Skeletal muscle cell (primary cell): ENCODE measurements at places on chromosomes 5 and 9.

DNA sequence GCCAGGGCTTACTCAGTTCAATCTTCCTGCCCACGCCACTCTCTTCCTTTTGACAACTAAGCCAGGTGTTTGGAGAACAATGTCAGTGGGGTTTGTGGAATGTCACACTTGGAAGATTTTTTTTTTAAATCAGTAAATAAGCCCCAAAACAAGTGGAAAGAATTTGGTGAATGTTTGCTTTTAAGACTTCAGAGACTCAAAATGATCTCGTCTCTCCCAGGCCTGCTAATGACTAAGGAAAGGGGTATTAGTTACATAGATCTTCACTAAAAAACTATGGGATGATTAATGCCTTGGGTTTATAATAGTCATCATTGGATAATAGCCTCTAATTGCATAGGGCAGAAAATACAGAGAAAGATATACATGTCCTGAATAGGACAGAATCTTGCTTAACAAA lies 166.4 kb downstream of the DMRT2 start:
- DNase-seq = no peak

GRCh38 chr5:181217111-181217802 lies 5.8 kb upstream of the TRIM41 start:
- DNase-seq = no peak

- no peak for DNase-seq
These were observed 249.3 kb downstream of the NNT start for GRCh38 chr5:43852279-43852678.

GRCh38 chr5:54455413-54456157 lies at the start of gene HSPB3:
Gene HSPB3 (plus strand): TSS chr5:54455699. CDS start chr5:54455790, 91 bp downstream.
- DNase-seq = peak; percentile 69

- DNase-seq = no peak
These were observed 14.4 kb downstream of the SLC25A51 start for GRCh38 chr9:37889536-37889935.

GRCh38 chr9:131734165-131734610 lies 5.7 kb downstream of the RAPGEF1 start:
- DNase-seq = no peak

DNA sequence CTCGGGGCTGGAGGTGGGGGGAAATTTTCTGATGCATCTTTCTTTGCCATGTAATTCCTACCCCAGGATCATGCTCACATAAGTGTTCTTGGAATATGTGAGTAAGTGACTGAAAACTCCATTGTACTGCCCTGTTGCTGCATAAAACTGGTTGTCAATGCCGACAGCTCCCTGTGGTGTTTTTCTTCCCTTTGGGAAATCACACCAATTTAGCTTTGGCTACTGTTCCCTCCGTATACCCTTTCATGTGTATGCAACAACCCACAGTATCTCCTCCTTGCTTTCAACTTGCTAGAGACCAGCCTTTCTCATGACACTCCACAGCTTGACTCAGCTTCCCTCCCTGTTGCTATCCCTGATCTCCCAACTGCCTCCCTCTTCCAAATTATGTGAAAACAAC lies 240.6 kb downstream of the TRIM32 start:
- DNase-seq = no peak

GRCh38 chr9:68981789-68982188 lies 32.1 kb downstream of the PRKACG start:
- DNase-seq = no peak

DNA sequence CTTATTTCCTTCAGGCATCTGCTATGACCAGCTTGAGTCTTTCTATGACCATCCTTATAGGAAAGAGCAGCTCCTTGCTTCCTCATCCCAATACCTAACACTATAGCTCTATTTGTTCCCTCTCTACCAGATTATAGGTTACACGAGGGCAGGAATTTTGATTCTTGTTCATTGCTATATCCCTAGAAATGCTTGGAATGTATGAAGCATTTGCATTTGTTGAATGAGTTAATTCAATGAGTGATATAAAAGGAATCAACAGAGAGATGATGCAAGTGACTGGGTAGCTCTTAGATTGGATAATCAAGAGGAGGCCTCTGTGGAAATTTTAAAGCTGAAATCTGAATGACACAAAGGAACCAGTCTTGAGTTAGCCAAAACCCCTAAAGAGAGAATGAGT lies 13.9 kb downstream of the ZCCHC9 start:
- no peak for DNase-seq
